ENCODE measurements at places on chromosomes 16 and 17. TPM values are rescaled to one million over a fixed set of nuclear protein-coding genes. Genes with fewer than 3 reads are reported as not detected.

GRCh38 chr17:78939615-78940014, 14.4 kb upstream of the TIMP2 start:
- no peak for DNase-seq

GRCh38 chr17:58970609-58971450, 135.8 kb downstream of the TRIM37 start:
- no peak for DNase-seq

- DNase-seq, result no peak
These were observed 39.1 kb upstream of the TOM1L1 start for GRCh38 chr17:54861471-54861983.

GRCh38 chr17:69198238-69198637, 30.4 kb downstream of the ABCA10 start:
- no peak for DNase-seq

DNA sequence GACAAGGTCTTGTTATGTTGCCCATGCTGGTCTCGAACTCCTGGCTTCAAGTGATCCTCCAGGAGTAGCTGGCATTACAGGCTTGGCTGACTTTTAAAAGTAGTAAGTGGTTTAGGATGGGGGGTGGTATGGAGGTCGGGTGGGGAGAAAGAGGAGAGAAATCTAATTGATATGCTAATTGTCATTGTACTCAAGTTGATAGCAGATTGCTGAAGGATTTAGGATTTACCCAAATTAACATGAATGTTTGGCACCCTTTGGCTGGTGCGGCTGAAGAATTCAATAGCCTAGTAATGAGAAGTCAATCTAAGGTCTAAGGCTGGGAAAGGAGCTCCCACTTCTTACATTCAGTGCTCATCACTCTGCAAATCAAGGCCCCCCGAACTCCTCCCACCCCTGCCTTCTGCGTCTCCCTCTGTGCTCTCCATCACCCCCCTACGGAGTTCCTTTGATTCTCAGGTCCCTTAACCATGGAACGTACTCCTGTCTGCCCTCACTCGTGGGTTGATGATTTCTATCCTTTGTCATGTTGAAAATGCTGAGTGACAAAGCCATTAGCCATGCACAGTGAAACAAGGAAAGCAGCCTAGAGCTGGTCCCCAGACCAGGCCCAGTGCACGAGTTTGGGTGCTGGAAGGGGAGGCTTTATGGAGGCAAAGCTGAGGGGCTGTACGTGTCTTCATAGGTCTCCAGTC, 17.3 kb downstream of the CDH13 start:
- no peak for DNase-seq

DNA sequence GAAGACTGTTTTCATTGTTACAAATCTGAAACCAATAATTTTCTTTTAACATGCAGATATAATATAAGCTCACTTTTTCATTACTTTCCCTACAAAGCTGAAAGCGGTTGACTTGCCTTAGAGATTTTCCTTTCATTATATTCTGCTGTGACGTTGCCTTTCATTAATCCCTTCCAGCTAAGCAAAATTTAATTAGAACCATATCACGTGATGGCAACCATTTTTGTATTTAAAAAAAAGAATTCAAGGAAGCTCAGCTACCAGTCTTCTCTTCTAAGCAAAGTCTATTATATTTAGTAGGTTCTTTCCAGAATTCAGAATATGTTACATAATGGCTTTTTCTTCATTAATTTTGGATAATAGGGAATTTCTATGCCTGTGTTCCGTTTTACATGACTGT, 186.5 kb downstream of the PRKCA start:
- no peak for DNase-seq

GRCh38 chr17:74601944-74602572, 10.0 kb upstream of the CD300LD start:
- DNase-seq, result peak; percentile 18

- DNase-seq, result no peak
These were observed 568 bp upstream of the CCDC154 start for GRCh38 chr16:1444730-1445517.

The AIPL1 gene
- total RNA-seq, result not detected

The SUMO2 gene
- total RNA-seq, result 703 TPM

The UTS2R gene
- 0.52 TPM for total RNA-seq

The GAS2L2 gene
- total RNA-seq, result not detected

The MEFV gene
- total RNA-seq, result not detected
